Fibroblast of skin of right quadriceps (primary cell): ENCODE measurements at places on chromosomes 7 and 10.
A peak's percentile ranks its signal among the peaks of the same experiment; 100 is the strongest.

DNA sequence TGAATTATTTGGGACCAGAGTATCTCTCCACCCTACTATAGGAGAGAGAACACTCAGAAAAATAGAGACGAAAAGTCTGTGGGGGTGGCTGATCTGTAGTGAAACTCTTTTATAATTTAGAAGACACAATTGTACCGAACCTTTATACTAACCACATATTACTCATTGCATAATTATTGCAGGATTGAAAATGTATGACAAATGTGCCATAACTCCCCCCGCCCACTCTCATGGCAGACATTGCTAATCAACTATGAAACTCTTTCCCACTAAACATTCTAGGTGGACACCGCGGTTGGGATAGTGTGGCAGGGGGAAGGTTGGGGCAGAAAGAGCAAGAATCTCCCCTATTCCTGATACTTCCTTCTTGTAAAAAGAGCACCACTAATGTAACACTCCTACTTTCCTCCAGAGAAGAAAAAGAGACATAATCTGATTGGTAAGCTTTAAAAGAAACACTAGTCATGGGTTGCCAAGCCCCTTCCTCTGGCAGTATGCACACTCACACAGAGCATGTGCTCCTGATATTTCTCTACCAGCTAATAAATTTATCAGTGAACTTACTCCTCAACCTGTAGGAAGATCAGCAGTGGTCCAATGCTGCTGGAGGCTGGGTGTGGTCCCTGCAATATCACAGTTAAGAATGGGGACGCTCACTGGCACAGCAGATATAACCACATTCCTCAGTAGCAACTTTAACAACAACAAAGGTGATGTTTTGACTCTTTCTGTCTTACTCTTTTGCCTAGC, 18.7 kb upstream of the ARID5B start:
- peak; percentile 79 for DNase-seq

GRCh38 chr7:12898620-12899019, 211.2 kb downstream of the ARL4A start:
- DNase-seq = no peak

- DNase-seq = peak; percentile 83
These were observed 33.4 kb downstream of the PTPN12 start for GRCh38 chr7:77570330-77571011.

DNA sequence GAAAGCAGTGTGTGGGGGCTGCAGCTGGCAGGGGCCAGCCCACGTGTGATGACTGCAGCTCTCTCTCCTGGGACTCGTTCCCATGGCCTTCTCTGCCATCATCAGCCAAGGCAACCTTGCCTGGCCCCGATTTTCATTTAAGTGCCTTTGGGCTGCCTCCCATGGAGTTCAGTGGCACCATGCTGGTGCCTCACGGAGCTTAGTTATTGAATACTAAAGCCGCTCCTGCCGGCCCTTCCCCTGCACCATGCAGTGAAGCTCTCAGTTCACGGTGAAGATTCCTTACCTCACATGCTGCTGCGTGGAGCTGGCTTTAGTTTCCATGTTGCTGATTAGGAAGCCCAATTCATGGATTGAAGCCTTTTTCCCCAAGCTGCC, 141.5 kb upstream of the EEPD1 start:
- DNase-seq = no peak

GRCh38 chr7:94781236-94781635, 125.3 kb upstream of the SGCE start:
- no peak for DNase-seq

GRCh38 chr10:132712291-132712690, 73.7 kb downstream of the NKX6-2 start:
- no peak for DNase-seq

GRCh38 chr7:79452032-79452494, 1.4 kb downstream of the MAGI2 start:
- DNase-seq = peak; percentile 79

GRCh38 chr10:13773043-13773442, 186.3 kb downstream of the PRPF18 start:
- no peak for DNase-seq

GRCh38 chr10:122291739-122292138, 20.6 kb downstream of the BTBD16 start:
- no peak for DNase-seq

DNA sequence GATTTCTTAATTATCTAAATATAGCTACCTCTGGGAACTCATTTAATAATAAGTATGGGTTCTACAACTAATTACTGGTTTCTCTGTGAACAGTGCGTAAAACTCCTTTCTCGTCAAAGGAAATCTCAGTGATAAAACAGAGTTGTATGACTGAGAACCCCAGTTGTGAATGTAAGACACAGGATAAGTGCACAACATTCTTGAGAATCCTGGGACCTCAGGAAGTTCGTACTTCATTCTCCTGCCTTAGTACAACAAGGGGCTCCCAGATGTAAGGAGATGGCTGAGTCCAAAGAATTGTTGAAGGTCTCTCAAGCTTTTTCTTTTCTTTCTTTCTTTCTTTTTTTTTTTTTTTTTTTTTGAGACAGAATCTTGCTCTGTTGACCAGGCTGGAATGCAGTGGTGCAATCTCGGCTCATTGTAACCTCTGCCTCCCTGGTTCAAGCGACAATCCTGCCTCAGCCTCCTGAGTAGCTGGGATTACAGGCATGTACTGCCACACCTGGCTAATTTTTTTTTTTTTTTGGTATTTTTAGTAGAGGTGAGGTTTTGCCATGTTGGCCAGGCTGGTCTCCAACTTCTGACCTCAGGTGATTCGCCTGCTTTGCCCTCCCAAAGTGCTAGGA, 12.5 kb downstream of the DENND10 start:
- no peak for DNase-seq

DNA sequence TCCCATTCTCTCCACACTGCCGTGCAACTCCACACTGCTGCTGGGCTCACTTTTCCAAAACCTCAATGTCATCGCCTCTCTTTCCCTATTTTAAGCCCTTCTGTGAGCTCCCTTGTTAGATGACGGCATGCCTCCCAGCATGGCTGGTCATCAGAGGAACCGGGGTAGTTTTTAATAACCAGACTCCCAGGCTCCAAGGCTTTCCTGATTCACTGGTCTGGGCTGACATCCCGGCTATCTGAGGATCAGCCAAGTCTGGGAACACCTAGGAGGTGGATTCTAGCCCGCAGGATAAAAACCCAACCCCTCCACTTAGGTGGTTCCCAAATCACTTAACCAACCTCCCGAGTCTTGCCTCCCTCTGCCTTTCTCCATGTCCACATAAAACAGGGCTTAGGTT, 295.4 kb upstream of the FZD8 start:
- DNase-seq = no peak

DNA sequence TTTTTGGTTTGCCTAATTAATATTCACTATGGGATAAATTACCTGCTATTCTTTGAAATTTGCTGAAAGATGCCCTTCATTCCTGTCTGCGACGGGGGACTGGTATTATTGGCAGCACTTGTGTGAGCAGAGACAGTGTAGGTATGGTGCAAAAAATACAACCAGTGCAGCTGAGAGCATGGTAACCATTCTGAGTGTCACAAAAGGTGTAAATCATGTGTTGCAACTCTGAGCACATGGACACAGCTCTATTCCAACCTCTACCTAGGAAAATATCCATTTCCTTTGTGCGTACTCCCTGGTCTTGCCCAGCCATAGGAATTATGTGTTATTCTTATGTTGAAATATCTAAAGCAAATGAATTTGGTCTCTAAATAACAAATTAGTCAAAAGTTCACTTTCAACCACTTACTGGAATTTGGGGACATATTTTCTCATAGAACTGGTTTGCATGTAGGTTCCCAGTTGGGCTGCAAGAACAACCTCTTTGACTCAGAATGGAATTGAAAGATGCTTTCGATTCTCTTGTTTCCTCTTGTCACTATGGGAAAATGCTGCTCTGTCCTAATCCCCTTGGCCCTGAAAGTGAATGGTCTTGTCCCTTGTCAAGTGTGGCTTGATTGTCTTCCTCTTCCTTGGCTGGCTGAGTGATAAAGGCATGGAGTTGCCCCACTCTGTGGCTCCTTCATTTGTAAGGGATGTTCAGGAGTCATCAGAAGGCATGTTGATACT, 57.0 kb downstream of the CELF2 start:
- no peak for DNase-seq

DNA sequence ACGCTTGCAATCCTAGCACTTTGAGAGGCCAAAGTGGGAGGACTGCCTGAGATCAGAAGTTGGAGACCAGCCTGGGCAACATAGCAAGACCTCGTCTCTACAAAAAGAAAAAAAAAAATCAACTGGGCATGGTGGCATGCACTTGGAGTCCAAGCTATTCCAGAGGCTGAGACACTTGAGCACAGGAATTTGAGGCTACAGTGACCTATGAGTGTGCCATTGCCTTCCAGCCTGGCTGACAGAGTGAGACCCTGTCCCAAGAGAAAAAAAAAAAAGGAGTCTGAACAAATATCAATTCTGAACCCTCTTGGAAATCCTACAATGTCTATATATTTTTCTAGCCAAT, 126.8 kb upstream of the NRP1 start:
- no peak for DNase-seq

DNA sequence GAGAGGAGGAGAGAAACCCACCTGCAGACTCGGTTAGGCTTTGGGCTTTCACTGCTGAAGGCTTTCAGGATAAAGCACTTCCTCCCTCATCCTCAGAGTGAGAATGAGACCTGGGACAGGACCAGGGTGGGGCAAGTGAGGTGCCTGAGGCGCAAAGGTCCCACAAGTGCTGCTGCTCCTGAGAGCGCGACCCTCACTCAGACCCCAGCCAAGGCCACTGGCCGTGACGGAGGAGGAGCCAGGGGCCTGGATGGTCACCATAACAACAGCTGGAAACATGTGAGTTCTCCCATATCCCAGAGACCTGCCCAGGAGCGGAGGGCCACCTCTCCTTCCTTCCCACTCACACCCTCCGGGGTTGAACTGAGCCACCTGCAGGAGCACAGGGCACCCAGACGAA, 46.9 kb upstream of the MKRN1 start:
- DNase-seq = no peak

GRCh38 chr7:122362473-122362872, 57.9 kb upstream of the FEZF1 start:
- DNase-seq = no peak

GRCh38 chr10:77899690-77900089, 26.9 kb downstream of the DLG5 start:
- DNase-seq = no peak

DNA sequence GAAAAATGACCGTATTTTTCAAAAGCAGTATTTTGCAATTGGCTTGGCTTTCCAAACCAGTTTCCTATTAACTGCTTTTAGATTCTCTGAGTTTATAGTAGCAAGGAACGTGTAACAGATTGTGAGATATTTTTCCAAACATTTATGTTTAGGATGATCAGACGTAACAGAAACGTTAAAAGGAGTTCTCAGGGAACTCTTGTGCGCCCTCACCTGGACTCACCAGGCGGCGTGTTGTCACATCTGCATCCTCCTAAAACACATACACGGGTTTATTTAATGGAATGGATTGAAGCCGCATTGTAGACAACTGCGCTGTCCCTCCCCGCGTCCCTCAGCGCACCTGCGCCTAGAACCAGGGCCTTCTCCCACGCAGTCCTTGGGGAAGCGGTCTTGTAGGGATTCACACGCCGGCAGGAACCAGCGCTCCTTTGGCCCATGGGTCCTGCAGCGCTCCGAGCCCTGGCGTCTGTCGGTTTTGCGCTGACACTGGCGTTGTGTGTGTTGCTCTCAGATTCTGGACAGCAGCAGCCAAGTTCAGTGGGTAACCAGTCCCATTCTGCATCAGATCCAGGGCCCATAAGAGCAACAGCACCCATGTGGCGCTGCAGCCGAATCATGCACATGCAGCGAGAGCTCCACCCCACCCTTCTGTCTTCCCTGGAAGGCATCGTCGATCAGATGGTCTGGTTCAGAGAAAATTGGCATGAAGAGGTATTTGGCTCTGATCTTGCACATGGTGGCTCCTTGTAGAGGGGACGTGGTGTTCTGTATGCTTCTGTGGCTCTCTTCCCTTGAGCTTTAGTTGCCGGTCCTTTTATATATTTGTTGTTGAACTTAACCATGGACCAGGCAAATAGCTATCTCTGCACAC, 114.9 kb downstream of the TRRAP start:
- DNase-seq = no peak

- DNase-seq = peak; percentile 57
These were observed 14.7 kb downstream of the FKBP6 start for GRCh38 chr7:73342645-73343044.

DNA sequence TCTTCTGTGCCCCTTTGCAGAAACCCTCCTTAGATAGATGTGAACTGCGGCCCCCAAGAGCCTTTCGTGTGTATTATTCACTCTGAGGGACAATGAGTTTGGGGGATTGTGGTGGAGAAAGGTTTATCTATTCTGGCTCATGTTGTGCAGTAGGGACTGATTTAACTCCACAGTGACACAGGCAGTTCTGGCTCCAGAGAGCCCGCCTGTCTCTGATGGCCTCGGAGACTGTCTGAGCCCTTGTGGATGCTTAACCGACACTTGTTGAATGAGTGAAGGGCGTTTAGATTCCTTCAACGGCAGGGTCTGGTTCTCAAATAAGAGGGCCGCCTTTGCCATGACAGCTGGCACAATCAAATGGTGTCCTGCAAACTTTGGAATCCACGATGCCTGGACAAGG, 5.8 kb downstream of the NPTX2 start:
- DNase-seq = no peak

GRCh38 chr10:132393695-132394181, 3.3 kb upstream of the PWWP2B start:
- no peak for DNase-seq

- no peak for DNase-seq
These were observed 3.1 kb upstream of the EVX1 start for GRCh38 chr7:27239387-27240014.

DNA sequence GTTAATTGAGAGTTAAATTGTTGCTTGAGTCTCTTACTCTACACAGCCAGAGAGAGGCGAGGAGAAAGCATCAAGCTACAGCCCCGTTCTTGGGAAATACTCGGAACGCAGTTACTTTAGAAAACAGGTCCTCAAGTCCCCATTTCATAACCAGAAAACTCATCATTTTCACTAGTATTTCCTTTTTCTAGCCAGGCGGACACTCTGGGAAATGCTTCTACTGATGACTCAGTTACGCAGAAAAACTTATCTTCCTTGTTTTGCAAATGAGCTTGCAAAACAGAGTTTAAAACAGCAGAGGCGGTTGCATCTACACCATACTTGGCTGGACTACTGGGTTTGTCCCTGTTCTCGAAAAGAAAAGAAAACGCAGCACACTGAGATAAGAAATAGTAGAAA, 111.4 kb upstream of the FGFR2 start:
- no peak for DNase-seq

DNA sequence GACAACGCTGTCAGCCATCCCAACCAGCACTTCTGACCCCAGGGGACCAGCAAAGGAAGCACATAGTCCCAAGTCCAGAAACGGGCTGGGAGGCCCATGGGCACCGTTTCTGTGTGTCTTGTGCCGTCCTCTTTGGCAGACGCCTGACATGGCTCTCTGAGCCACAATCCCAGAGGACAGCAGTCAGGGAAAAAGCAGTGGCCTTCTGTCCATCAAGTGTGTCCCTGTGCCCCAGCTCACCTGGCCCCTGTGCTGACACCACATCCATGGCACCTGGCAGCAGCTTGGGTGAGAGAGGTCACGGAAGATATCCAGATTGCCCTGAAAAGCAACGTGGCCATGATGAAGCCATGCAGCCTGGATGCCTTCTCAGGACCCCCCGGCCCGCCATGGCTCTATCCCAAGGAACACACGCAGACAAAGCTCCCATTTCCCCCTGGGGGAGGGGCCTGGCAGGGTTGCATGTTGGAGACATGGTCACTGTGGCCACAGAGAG, 38.1 kb upstream of the ANTXRL start:
- DNase-seq = no peak

GRCh38 chr10:77961668-77962067, 35.1 kb upstream of the DLG5 start:
- DNase-seq = no peak
